Upper lobe of right lung (tissue), 1 donor: ENCODE measurements at places on chromosomes 12 and 14. TPM values are rescaled to one million over a fixed set of nuclear protein-coding genes. Genes with fewer than 3 reads are reported as not detected.

- no peak for DNase-seq
Observed at GRCh38 chr12:99170037-99170436, 477.5 kb upstream of the GARIN6 start.

- DNase-seq: no peak
Observed at GRCh38 chr12:93777254-93777653, 100.1 kb downstream of the CRADD start.

GRCh38 chr12:22969521-22969920, 344.6 kb downstream of the ETNK1 start:
- DNase-seq: no peak

- no peak for DNase-seq
Observed at GRCh38 chr14:28952666-28953065, 186.1 kb downstream of the FOXG1 start.

GRCh38 chr14:53401646-53402045, 248.5 kb upstream of the DDHD1 start:
- DNase-seq: no peak

DNA sequence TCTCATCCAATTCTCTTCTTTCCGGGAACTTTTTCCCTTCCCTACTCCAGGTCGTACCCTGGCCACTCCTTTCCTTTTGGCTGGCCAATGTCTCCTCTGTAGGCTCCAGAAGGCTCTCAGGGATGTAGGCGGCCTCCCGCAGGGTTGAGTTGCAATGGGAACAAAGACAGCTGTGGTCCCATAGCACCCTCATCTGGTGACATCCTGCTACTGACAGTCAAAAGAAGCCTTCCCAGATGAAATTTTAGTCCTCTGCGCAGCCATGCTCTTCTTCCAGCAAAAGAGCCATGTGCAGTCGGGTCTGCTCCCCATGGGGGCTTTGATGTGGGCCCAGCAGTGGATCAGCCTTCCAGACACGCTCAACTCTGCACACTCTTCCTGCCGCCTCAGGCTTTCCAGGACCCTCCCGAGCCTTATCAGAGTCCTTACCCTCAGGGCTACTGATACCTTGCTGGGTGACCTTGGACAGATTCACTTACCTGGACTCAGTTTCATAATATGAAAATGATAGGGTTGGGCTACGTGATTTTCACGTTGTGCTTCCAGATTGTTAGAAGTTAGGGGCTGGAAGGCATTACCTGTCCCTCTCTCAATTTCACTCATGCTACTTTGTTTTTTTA, 5.5 kb upstream of the CELA1 start:
- no peak for DNase-seq

Gene ASIC1
- 0.35 TPM for total RNA-seq

Gene CCDC197
- total RNA-seq: not detected
